ENCODE measurements at places on chromosomes 12 and 14.

- no peak for DNase-seq
Observed at GRCh38 chr14:58783792-58784511, 146.2 kb downstream of the DACT1 start.

DNA sequence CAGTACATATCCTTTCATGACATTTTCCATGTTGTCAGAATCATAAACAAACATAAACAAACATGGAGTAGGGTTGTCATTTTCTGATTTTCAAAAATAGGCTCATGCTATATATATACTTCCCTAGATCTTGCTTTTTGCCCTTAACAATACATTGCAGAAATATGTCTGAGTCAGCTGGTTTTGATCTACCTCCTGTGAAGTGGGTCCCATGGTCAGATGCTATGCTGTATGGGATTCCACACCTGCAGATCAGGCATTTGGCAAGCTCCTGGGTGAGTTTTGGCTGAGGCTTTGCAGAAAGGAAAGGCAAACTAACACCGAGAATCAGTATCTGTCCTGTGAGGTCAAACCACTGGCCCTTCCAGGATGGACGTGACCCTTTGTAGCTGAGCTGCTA is 183.0 kb upstream of the ARID2 start:
- no peak for DNase-seq

GRCh38 chr14:38517426-38517825 is 261.5 kb upstream of the CLEC14A start:
- DNase-seq = no peak

GRCh38 chr12:9719790-9720189 is 13.1 kb downstream of the CLECL1 start:
- DNase-seq = no peak
